ENCODE measurements at places on chromosomes 16 and 17.

DNA sequence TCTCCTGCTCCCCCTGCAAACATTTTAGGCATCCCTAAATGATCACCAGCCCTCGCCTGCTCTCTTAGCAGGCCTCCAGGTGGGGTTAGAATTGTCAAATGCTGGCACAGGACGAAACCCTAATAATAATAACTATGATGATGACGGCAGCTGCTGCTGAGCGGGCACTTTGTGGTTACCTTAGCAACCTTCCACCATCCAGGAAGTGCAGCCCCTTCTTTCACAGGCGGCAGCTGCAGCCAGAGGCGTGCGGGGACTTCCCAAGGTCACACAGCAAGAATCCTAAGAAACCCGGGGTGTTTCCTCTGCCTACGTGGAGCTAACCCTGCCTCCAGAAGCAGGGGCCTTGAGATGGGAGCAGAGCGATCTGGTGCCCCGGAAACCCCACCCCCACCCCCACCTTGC lies 22.4 kb upstream of the EIF1 start:
- DNase-seq = peak; percentile 91

- DNase-seq = no peak
These were observed 641 bp downstream of the COG8 start for GRCh38 chr16:69338557-69339288.

GRCh38 chr17:8155996-8156245 lies 3.7 kb upstream of the PER1 start:
- DNase-seq = no peak

DNA sequence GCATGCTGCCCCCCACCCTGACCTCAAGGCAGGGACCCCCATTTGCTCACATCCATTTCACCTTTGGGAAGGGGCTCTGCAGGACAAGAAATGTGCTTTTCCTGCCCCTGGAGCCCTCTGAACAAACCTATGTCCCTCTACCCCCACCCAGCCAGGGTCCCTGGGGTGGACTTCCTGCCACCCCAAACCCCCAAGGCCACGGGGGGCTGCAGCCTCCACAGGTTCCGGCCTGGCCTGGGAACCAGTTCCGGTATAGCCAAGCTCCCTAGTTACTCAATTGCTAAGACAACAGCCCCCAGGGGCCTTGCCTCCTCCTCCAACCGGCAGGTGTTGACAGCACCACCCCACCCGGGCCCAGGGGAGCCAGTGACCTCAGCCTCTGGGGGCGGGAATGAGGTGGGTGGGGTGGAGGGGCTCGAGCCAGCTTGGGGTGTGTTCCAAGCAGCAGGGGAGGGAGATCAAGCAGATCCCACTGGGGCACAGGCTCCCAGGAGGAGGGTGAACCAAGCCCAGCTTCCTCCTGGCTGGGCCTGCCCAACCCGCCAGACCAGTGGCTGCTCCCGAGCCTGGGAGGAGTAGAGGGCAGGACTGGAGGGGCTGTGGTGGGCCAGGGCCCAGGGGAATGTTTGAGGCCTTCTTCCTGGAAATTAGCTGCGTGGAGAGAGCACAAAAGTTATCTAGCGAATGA lies 6.6 kb downstream of the PNMT start:
- DNase-seq = no peak

DNA sequence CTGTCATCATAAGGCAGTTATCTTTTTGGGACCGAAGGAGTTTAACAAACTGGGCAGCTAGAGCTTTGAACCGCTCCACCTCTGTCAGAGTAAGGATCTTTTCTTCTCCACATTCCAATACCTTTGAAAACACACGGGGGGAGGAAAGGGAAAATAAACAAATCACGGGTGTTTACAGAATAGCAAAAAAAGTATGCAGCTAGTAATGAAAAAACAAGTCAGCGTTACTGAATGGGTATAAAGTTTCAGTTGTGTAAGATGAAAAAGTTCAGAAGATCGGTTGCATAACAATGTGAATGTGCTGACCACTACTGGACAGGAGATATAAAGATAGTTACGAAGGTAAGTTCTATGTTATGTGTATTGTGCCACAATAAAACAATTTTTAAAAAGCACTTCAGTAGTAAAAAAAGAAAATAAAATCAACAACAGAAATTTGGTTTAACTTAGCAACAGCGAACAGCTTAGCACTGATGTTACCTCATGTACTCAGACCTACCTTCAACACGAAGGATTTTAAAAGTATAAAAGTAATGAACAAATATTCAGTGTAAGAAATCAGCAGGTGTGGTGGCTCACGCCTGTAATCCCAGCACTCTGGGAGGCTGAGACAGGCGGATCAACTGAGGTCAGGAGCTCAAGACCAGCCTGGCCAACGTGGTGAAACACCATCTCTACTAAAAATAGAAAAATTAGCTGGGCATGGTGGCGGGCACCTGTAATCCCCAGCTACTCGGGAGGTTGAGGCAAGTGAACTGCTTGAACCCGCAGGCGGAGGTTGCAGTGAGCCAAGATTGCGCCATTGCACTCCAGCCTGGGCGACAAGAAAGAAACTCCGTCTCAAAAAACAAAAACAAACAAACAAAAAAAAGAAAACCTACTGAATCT lies 34.3 kb downstream of the MARF1 start:
- no peak for DNase-seq

GRCh38 chr17:68576137-68576536 lies 25.0 kb downstream of the FAM20A start:
- no peak for DNase-seq

GRCh38 chr16:10180771-10181163 lies 1.5 kb downstream of the GRIN2A start:
- DNase-seq = no peak

DNA sequence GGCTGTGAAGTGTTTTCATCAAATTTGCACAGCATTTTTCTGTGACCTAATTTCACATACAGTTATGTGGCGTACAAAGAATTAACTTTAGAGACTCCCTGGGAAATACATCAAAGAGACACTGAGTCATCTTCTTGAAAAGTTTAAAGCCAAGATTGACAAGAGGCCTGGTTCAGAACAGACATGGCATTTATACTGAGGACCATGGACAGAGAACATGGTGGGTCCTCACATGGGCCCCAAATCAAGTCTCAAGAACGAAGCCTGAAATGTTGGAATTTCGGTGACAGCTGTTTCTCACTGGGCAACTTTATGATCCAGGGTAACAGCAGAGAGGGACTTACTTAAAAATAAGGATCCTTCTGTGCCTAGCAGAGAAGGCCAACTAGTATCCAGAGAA lies 311.5 kb upstream of the KCNJ16 start:
- no peak for DNase-seq

GRCh38 chr16:1261131-1261892 lies 5.4 kb downstream of the TPSD1 start:
- no peak for DNase-seq

- no peak for DNase-seq
These were observed 212.8 kb downstream of the ZFHX3 start for GRCh38 chr16:72835086-72835485.

- DNase-seq = peak; percentile 45
These were observed at the start of gene BTBD17 for GRCh38 chr17:74361230-74362068. BTBD17 (minus strand) TSS chr17:74361868; CDS start chr17:74361819, 49 bp downstream.

GRCh38 chr17:82012640-82013295 lies 9.9 kb downstream of the CENPX start:
- DNase-seq = no peak

GRCh38 chr17:70879401-70879800 lies 710.1 kb downstream of the KCNJ2 start:
- DNase-seq = no peak

GRCh38 chr16:80997139-80997798 lies 9.4 kb downstream of the CMC2 start:
- DNase-seq = peak; percentile 28

Measured in CD4-positive, alpha-beta T cell treated with Interleukin-10 for 1 hour (primary cell).